ENCODE measurements at places on chromosomes 5 and 9.

- peak; percentile 24 for DNase-seq
Measured at GRCh38 chr5:14983666-14984441, 112.3 kb upstream of the ANKH start.

DNA sequence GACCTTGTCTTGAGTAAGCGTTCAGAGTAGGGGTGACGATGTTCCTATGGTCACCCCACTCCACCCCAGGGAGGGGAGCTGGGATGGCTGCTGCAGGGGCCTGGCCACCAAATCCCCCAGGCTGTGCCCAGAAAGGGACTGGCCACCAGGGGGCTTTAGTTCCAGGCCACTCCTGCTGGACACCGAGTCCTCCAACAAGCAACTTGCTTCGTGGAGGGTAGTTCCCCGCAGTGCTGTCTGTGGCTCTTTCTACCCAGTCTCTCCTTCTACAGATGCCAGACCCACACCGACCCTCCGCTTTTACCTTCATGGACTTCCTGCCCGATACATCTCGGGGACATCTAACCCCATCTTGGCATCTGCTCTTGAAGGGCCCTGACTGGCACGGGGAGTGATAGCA lies 35.7 kb upstream of the GABRP start:
- no peak for DNase-seq

GRCh38 chr9:110623462-110624025 lies 44.0 kb upstream of the SVEP1 start:
- DNase-seq = no peak

DNA sequence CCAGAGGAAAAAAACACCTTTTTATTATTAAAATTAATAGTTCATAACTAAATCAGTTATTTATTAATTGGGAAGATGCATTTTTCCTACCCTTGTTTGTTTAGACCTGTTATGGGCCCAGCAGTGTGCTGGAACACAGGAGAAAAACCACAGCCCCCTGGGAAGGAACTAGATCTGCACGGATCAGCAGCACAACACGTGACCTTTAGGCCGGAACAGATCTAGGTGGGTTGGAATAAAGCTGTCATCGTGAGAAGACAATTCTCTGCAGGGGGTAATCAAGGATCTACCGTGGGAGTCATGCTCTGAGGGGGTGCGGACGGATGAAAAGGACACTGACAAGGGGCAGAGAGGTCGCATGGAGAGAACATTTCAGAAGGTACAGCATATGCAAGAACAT lies 95.8 kb upstream of the SPATA31C2 start:
- no peak for DNase-seq

- DNase-seq = no peak
Measured at GRCh38 chr9:130521715-130522114, 57.7 kb upstream of the FUBP3 start.

GRCh38 chr9:83964973-83965349 lies 15.1 kb downstream of the HNRNPK start:
- no peak for DNase-seq

GRCh38 chr9:125142560-125143376 lies 560 bp downstream of the SCAI start:
- no peak for DNase-seq

DNA sequence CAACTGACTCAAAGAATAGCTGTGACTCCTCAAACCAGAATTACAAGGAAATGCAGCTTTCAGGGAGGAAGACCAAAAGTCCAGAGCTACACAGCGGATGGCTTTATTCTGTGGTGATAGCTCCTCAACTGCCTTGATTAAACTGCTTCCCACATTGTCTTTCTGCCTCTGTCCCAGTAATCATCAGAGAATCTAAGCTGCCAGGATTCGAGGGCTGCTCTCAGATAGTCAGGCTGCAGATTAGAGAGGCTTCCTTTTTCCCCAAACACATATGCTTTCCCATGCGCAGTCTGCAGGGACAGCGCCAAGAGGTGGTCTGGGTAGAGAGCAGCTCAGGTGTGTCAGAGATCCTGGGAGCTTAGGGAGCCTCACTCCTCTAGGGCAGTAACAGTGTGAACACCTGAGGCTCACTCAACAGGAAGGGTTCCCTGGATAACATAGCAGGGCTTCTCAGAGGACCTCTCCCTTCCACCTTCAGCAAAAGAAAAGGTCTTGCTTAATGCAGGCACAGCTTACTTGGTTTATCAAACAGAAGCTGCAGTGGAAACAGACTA lies 439.9 kb upstream of the TLE4 start:
- DNase-seq = no peak

DNA sequence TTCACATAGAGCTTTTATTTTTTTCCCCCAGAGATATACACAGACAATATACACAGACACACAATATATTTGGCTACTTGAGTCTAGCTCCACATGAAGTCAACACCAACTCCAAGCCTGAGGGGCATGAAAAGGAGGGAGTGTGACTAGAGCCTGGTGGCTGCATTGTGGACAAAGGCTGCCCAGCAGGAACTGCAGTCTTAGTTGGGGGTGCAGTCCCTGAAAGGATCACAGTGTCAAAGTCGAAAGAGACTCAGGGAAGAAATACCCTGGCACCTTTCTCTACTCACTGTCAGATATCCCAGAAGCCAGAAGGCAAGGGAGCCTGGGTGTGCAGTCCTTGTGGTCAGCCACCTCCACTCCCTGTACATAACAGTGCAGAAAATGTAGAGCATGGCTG lies 231.6 kb upstream of the RPS23 start:
- no peak for DNase-seq

DNA sequence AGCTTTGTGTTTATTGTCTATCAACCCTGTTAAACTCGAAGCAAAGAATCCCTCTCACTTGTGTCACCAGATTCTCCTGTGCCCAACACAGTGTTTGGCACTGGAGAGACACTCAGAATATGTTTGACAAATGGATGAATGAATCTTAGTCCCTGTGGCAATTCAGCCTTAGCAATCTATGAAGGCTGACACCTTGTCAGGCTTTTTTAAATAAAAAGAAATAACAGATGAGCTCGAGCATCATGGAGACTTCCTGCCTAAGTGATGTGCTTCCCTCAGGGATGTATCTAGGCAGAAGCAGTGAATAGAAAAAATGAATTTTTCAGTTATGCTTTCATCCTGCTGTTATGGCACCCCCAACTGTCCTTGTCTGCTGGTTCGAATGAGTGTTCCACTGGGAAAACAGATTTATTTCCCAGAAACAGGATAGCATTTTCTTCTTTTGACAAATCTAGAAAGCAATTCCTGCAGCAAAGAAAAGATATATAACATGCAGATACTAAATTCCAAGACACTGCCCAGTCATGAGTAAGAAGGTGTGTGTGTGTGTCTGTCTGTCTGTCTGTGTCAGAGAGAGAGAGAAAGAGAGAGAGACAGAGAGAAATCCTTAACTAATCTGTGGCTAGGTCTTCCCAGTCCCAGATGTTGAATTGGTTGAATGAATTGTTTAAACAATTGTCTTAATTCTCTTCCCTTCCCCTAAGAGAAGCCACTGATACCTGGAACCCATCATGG lies 16.7 kb downstream of the MAMDC2 start:
- no peak for DNase-seq

DNA sequence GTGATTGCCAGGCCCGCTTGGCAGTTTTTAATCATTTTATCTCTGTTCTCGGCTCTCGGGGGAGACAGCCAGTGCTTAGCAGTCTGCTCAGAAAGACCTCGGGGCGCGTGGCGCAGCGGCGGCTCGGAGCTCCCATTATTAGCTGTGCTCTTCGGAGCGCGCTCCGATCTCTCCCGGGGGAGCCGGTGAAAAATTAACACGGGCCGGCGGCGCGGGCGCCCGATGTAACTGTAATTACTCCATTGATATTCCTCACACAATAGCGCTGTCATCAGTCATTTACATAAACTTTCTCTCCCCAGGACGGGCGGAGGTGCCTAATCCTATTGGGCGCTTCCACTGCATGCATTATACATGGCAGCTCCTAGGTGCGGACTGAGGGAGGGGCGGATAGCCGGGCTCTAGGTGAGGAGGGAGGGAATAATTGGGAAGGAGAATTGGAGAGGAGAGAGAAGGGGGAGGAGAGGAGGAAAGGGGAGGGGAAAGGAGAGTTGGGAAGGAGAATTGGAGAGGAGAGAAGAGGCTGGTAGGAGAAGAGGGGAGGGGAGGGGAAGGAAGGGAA lies 24.9 kb downstream of the LMX1B start:
- no peak for DNase-seq

DNA sequence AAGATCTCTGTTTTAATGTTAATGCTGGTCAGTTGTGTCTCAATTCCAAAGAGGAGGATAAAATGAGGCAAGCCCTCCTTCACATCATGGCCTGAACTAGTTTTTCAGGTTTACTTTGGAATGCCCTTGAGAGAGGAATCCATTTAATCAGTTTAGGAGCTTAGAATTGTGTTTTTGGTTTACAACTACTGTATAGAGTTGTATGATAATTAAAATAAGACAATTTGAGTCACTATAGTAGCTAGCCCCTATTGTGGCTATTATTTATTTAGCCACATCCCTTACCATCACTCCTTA lies 107.8 kb upstream of the PRLR start:
- no peak for DNase-seq

GRCh38 chr9:107210775-107211174 lies 72.3 kb upstream of the RAD23B start:
- DNase-seq = no peak

Data from activated CD8-positive, alpha-beta memory T cell treated with anti-CD3 and anti-CD28 coated beads, Interleukin-2, amount 50 U/mL, for 4 hours (primary cell).